Sigmoid colon (tissue), 7 donors: ENCODE measurements at places on chromosomes 3 and 15. TPM values are rescaled to one million over a fixed set of nuclear protein-coding genes. Genes with fewer than 3 reads are reported as not detected.

Gene HMG20A
- 7.8 TPM for polyA plus RNA-seq

Gene CDHR4
- not detected for polyA plus RNA-seq

Gene PATL2
- polyA plus RNA-seq: 1.2 TPM

Gene FES
- polyA plus RNA-seq: 17.6 TPM

Gene CHRFAM7A
- 2.1 TPM for polyA plus RNA-seq

Gene TRIM42
- not detected for polyA plus RNA-seq

Gene ARGFX
- polyA plus RNA-seq: not detected

Gene XYLB
- polyA plus RNA-seq: 3.9 TPM

DNA sequence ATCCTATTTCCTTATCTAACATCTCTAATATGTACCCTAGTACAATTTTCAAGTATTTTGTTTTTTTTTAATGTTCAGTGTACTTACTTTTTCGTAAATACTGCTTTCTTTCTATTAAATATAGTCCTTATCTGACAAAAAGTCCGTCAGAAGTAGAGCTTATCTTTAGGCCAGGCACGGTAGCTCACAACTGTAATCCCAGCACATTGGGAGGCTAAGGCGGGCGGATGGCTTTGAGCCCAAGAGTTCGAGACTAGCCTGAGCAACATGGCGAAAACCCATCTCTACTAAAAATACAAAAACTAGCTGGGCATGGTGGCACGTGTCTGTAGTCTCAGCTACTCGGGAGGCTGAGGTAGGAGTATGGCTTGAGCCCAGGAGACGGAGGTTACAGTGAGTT, 41.1 kb downstream of the USP3 start:
- no peak overlapping the region for H3K27ac ChIP-seq
- no peaks in the 10 kb centered on the region for H3K36me3 ChIP-seq
- no peak overlapping the region for H3K4me3 ChIP-seq
- H3K27me3 ChIP-seq: no peaks in the 10 kb centered on the region
- H3K4me1 ChIP-seq: no peaks in the 10 kb centered on the region
- DNase-seq: no peak

- DNase-seq: no peak
- no peaks in the 10 kb centered on the region for H3K36me3 ChIP-seq
- H3K4me1 ChIP-seq: no peaks in the 10 kb centered on the region
- H3K27me3 ChIP-seq: no peaks in the 10 kb centered on the region
- no peak overlapping the region for H3K27ac ChIP-seq
These were observed 52.7 kb downstream of the RASGRF1 start for GRCh38 chr15:79037848-79038247.

GRCh38 chr15:94205366-94205765, 26.0 kb upstream of the MCTP2 start:
- no peaks in the 10 kb centered on the region for H3K4me1 ChIP-seq
- H3K36me3 ChIP-seq: no peaks in the 10 kb centered on the region
- no peak for DNase-seq

- peaks cover 21% of the 10 kb centered on the region for H3K4me1 ChIP-seq
- no peak overlapping the region for H3K4me3 ChIP-seq
- peaks cover 5% of the 10 kb centered on the region for H3K36me3 ChIP-seq
- H3K27ac ChIP-seq: peak overlapping the region; percentile 71
These were observed 93.3 kb downstream of the PCCB start for GRCh38 chr3:136343446-136343845.

DNA sequence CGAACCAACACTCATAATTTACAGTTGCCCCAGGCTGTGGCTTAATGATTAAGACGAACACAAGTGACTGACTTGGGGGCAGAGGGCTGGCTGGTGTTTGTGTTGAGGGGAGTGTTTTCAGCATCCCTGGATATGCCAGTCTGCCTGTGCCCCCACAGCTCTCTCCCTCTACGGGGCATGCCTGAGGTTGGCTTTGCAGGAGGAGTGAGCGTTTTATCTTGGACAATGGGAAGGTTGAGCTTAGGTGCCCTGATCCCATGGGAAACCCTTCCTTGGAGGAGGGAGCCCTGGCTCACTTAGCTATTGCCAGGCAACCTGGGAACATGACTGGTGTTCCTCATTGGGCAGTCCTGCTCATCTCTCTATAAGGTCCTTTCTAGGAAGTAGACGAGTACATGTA, 17.6 kb downstream of the FAM107A start:
- H3K36me3 ChIP-seq: no peaks in the 10 kb centered on the region
- no peak overlapping the region for H3K4me3 ChIP-seq
- DNase-seq: no peak
- H3K27me3 ChIP-seq: no peaks in the 10 kb centered on the region
- no peak overlapping the region for H3K27ac ChIP-seq

DNA sequence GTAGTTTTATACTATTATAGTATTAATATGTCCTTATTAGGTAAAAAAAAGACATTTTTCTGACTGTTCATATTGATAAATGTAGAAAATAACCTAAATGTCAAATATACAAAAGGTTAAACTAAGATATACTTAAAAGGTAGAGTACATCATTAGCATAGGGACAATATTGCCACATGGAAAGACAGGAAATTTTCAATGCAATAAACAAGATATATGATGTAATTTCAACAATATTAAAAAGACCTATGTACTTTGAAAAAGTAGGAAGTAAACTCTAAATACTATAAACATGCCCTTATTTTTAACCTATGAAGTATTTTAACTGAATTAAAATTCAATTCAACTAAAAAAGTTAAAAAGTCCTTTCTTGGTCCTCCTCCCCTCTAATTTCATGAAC, 1.9 kb downstream of the SPG11 start:
- DNase-seq: no peak
- H3K27me3 ChIP-seq: no peaks in the 10 kb centered on the region
- H3K4me3 ChIP-seq: no peak overlapping the region

GRCh38 chr15:82108489-82109078, 62.8 kb upstream of the MEX3B start:
- H3K4me3 ChIP-seq: no peak overlapping the region
- no peak overlapping the region for H3K27ac ChIP-seq
- no peaks in the 10 kb centered on the region for H3K4me1 ChIP-seq
- DNase-seq: peak; percentile 70
- H3K36me3 ChIP-seq: no peaks in the 10 kb centered on the region

DNA sequence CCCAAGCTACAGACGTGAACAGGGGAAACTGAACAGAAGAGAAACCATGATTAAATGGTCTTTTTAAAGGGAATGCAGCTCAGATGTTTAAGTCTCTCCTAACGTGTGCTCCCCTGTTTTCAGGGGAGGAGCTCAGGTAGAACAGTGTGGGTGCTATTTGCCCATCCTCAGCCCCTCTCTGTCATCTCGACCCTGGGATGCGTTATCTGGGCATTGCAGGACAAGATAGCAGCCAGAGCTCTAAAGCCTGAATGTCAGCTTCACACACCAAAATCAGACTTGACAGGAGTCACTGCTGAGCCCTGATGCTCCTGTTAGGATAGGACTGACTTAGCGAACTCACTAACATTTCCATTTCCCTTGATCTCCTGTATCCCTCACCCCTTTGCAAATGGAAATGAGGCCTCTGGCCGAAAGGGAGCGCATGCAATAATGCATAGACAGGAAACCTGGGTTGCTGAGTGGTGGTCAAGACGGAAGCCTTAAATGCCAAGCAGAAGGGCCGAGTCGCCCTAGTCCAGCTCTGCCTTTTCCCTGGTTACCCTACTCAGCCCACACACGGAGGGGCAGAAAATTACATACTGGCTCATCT, 234.9 kb upstream of the TPM1 start:
- H3K4me1 ChIP-seq: no peaks in the 10 kb centered on the region
- no peak overlapping the region for H3K27ac ChIP-seq
- peaks cover 15% of the 10 kb centered on the region for H3K36me3 ChIP-seq
- no peak overlapping the region for H3K4me3 ChIP-seq
- H3K27me3 ChIP-seq: no peaks in the 10 kb centered on the region

DNA sequence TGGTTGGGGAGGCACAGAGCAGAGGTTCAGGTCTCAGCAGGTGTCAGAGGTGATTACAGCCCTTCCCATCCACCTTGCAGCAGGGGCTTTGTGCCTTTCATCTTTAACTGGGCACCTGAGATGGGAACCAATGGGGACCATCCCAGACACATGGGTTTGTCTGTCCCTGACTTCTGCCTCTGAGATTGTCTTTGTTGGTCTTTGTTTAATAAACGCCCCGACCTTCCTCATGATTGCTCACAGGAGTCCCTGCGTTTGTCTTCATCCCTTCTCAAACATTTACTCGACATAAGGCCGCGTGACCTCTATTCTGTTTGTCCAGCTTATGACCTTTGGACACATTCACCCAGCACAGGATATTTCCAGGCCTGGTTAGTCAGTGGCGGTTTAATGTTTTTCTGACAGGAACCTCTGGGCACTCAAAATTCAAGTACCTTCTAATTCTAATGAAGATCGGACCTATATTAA, 5.9 kb downstream of the ZSCAN2 start:
- peak; percentile 17 for DNase-seq
- H3K27me3 ChIP-seq: no peaks in the 10 kb centered on the region
- no peak overlapping the region for H3K27ac ChIP-seq
- H3K4me3 ChIP-seq: no peak overlapping the region
